ENCODE measurements at places on chromosomes 11 and 22.

DNA sequence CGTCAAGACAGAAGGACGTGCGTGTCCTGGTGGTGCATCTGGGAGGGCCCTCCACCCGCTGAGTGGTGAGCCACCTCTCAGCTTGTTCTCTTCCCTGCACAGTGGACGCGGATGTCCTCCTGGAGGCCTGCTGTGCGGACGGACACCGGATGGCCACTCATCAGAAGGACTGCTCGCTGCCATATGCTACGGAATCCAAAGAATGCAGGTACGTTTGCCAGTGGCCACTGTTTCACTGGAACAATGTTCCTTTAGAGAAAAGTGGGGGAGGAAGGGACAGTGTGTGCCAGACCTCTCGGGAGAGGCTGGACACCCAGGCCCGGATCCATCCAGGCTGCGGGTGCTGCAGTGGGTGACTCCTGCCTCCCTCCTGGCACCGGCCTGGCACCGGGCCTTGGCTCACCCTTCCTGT lies 15.9 kb downstream of the FBLN1 start:
- DNase-seq: no peak

DNA sequence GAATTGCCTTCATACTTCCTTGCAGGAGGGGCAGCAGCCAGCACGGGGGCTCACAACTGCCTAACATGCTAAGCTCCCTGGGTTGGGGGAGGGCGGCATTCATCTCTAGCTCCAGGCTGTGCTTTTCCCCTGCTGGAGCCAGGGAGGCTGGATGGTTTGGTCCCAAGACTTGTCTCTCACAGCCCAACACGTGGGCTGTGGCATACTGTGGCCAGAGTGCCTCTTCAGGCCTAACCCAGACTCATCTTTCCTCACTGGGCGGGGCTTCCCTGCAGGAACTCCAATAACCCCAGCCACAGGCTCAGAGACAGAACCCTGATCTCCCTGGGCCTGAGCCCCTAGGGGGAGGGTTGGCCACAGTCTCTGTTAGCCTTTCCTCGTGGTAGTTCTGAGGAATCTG lies 121.9 kb upstream of the PLET1 start:
- DNase-seq: no peak

DNA sequence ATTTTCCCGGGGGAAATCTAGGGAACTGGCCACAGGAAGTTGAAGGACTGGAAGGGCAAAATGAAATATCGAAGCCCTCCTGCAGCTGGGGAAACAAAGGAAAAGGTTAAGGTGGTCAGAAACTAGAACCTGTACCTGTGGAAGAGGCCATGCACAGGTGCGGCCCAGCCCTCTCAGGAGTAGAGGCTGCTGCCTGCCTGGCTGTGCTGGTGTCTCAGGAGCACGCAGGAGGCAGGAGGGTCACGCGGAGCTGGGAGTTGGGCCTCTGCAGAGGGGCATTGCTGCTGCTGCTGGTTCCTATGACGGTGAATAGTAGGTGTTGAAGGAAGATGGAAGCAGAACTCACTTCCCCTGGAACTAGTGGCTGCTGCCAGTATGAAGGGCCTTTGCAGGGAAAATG lies 425.7 kb downstream of the NTM start:
- no peak for DNase-seq

- DNase-seq: no peak
Observed at GRCh38 chr11:123054301-123055065, 7.5 kb downstream of the HSPA8 start.

DNA sequence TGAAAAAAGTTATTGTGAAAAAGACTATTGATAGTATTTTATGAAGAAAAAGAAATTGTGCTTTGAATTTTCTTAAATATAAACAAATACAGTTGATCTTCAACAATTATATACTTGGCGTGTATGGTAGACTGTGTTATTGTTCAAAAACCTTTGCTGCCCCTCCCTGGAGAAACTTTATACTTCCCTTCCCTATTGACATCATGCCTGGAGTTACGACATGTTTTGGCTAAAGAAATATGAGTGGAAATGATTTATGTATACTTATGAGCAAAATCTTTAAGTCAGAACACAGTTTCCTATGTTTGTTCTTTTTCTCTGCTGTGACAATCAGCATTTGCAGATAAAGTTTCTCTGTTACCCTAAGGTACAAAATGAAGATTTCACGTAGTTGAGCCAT lies 243.8 kb downstream of the TMEM135 start:
- no peak for DNase-seq

- DNase-seq: no peak
Observed at GRCh38 chr11:96390488-96390792, 627 bp downstream of the JRKL start.

All from activated effector memory CD4-positive, alpha-beta T cell treated with anti-CD3 and anti-CD28 coated beads, Interleukin-2, amount 50 U/mL, for 16 hours (primary cell).